ENCODE measurements at places on chromosomes 5 and 9. TPM values are rescaled to one million over a fixed set of nuclear protein-coding genes. Genes with fewer than 3 reads are reported as not detected.

GRCh38 chr5:36242534-36243485 lies 1.1 kb upstream of the NADK2 start:
- no peak for DNase-seq

- DNase-seq: no peak
These were observed 15.6 kb downstream of the RIOK2 start for GRCh38 chr5:97167435-97167834.

DNA sequence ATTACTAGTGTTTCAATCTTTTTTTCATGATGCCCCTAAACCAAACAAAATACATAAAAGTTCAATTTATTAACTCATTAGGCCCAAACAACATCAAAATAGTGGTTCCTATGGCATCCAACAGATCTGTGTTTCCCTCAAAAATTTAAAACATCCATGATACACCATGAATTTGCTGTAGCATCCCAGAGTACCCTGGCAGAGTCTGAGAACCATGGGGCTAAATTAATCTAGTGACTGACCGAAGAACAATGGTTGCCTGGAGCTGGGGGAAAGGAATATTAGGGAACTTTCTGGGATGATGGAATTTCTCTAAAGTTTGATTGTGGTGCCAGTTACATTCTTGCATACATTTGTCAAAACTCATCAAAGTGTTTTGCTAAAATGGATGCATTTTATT lies 79.5 kb upstream of the TRIO start:
- no peak for DNase-seq

GRCh38 chr9:9612270-9612669 lies 1000.5 kb downstream of the PTPRD start:
- no peak for DNase-seq

- no peak for DNase-seq
These were observed 20.6 kb downstream of the ELL2 start for GRCh38 chr5:95940758-95941682.

DNA sequence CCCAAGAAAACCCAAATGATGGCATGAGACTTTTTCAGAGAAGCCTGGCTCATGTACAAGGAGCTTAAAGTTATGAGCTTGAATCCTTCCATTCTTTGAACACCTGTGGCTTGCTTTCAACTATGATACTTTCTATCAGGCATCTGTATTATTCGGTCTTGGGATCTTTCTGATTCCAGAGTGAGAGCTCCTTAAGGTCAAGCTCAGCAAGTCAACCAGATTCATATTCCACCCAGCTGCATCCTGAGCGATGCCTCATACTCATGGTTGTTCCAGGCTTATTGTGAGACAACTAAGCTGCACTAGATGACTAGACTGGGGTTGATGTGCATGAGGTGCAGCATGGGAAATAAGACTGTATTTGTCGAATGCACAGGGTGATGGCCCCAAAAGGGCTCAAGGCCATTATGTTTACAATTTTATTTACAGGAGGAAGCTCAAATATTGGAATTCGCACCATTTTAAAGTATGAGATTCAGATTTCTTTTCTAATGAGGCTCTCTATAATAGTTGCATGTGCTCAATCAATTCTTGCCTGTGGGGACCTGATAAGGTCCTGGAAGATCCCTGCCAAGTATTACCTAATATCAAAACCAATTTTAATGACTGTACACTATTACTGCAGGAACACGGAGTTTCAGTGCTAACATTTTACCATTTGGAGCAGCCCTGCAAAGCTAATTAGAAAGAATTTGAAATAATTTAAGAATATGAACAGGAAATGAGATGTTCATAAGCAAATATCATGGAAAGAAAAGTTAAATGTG lies 453.8 kb downstream of the SEMA5A start:
- no peak for DNase-seq

DNA sequence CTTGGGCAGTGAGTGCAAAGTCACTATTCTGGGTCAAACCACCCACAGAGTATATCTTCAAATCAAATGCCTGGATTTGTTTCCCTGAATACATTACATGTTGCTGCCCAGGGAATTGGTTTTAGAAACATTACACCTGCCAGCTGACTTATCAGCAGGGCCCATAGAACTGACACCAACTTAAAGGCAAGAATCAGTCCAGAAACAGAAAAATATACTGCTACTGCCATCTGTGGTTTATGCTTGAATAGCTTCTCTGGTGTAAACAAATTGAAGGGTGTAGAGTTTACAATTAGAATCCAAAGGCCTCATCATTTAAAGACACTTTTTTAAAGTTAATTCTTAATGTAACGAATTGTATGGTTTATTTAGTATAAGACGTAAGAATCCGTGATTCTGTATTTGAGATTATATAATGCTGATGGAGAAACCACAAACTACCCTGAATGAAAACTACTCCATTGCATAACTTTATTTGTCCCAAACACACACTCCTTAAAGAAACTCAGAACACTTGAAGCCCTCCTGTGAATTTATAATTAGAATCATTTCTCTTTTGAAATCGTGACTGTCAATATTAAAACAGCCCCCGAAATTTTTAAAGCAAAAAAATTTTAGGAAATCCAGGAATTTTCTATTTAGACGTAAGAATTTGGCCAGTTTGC lies 6.2 kb downstream of the NR6A1 start:
- DNase-seq: no peak

DNA sequence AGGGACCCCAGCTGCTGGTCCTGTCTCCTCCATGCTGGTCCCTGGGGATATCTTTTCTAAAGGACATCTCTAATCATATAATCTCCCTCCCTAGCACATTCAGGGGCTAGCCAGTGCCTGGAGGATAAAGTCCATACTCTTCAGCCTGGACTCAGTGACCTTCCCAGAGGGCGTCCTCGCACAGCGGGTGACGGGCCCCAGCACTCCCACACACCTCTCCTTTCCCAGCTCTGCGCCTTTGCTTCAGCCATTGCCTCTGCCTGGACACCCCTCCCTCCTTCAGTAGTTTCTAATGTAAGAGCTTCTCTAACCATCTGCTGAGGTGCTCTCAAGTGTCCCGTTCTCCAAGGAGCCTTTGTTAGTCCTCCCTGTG lies 15.2 kb upstream of the TNIP1 start:
- DNase-seq: no peak

ADAMTS6 gene
- 20.8 TPM for total RNA-seq

DNA sequence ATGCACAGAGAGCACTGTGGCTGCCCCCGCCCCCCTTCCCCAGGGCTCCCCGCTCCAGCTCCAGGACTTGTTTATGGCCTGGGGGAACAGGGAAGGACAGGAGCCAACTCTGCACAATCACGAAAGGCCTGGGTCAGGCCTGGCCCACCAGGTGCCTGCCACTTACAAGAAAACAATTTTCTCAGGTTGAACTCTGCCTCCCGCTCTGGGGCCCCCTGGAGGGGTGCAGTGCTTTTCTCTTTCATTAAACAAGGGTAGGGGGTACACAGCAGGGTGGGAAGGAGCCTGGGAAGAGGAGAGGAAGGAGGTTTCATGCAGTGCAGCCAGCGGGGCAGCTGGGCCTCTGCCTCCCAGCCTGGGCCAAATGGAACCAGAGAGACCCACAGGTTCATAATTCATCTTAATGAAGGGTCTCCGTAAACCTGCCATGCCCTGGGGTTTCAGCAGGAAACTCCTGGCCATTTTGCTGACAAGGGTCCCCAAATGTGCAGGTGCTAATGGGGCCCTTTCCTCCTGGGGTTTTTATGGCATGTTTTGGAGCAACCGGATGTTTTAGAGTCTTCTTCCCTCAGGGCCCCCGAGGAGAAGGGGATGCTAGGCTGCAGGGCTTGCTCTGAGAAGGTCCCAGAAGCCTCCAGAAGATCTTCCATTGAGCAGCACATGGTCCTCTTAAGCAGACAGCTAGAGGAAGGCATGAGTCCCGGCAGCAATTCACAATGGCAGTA lies 219.8 kb downstream of the SLIT3 start:
- DNase-seq: no peak

DNA sequence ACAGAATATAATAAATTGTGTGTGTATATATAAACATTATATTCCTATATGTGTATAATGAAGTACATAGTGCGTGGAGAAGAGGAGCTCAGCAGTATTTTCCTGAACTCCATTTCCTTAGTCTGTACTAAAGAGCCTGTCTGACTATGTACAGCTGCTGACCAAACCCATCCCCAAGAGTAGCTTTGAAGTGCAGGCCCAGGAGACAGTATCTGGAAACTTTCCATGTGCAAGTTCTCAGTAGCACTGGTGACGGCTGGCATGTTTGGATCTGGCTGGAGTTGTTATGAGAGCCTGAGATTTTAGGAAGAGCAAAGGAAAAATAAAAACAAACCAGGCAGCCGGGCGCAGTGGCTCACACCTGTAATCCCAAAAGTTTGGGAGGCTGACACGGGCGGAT lies 244.2 kb downstream of the RFK start:
- DNase-seq: no peak

PIP5KL1 gene
- total RNA-seq: 0.51 TPM

- DNase-seq: no peak
These were observed 114.9 kb upstream of the FBXL7 start for GRCh38 chr5:15385037-15385436.

- DNase-seq: peak; percentile 72
These were observed 1.6 kb downstream of the FSTL4 start for GRCh38 chr5:133610489-133611356.

- no peak for DNase-seq
These were observed 38.9 kb downstream of the FNBP1 start for GRCh38 chr9:130003943-130004552.

TAF11L10 gene
- total RNA-seq: not detected

GRCh38 chr9:20095430-20096092 lies 306.7 kb upstream of the SLC24A2 start:
- DNase-seq: no peak

WDR41 gene
- total RNA-seq: 169 TPM
